BE2C (cell line): ENCODE measurements at places on chromosomes 7 and 10.
A peak's percentile ranks its signal among the peaks of the same experiment; 100 is the strongest.

GRCh38 chr7:91299952-91300775 lies 35.9 kb downstream of the FZD1 start:
- DNase-seq = no peak

- no peak for DNase-seq
Measured at GRCh38 chr10:79188154-79188965, 119.6 kb downstream of the ZMIZ1 start.

DNA sequence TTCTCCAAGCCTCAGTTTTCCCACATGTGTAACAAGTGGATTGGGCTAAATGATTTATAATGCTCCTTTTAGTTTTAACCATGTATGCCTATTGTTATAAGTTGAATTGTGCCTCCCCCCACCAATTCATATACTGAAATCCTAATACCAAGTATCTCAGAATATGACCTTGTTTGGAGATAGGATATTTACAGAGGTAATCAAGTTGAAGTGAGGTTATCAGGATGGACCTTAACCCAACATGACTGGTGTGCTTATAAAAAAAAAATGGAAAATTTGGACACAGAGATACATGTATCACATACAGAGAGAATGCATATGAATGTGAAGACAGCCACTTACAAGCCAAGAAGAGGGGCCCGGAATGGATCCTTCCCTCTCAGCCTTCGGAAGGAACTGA lies 117.9 kb upstream of the HABP2 start:
- DNase-seq = no peak

- DNase-seq = no peak
Measured at GRCh38 chr10:95896071-95896850, 11.5 kb upstream of the CC2D2B start.

DNA sequence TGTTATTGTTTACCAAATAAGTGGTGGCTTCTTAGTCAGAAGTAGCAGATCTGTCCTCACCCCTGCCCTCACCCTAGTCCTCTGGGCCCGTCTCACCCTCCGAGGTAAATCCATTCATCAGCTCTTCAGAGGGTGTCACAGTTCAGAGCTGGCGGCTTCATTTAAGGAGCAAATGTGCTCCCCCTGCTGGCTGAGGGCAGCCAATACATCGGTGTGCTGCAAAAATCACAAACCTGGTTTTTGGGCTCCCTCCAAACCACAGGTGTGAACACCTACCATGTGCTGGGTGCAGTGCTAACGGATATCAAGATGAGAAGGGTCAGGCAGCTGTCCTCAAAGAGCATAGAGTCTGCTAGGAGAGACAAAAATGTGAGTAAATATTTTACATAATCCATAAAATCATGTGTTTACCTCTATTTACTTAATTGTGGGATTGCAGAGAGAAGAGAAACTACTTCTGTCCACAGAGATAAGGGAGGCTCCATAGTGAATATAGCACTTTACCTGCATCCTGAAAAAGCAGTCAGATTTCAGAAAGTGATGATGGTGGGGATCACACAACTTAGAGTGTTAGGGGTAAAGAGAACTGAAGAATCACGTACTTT lies 15.5 kb upstream of the CRTAC1 start:
- peak; percentile 64 for DNase-seq

- peak; percentile 5 for DNase-seq
Measured at GRCh38 chr7:1950452-1951158, 280.5 kb downstream of the ELFN1 start.

DNA sequence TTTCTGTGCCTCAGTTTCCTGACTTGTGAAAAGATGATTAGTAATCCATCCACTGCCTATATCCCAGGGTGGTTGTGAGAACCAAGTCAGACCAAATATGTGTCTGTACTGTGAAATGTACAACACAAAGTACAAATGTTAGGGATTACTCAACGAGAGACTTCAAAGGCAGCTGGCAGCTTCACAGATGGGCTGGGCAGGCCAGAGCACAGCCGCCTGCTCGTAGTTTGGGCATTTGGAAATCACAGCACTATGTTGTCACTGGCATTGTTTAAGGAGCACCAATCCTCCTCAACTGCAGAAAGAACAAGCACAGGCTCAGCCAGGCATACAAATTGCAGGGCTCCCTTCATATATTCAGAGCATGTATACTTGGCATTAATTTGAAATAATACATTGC lies 64.5 kb upstream of the C10orf90 start:
- DNase-seq = no peak

DNA sequence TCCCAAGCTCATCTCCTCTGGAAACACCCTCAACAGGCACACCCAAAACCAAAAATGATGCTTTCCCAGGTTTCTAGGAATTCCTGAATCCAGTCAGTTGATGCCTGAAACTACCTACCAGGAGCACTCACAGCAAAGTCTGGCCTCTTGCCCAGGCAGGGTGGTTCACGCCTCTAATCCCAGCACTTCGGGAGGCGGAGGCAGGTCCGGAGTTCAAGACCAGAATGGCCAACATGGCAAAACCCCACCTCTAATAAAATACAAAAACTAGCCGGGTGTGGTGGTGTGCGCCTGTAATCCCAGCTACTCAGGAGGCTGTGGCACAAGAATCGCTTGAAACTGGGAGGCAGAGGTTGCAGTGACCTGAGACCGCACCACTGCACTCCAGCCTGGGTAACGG lies 1.9 kb downstream of the MAD1L1 start:
- no peak for DNase-seq

- no peak for DNase-seq
Measured at GRCh38 chr7:28767356-28767755, 190.8 kb downstream of the TRIL start.

DNA sequence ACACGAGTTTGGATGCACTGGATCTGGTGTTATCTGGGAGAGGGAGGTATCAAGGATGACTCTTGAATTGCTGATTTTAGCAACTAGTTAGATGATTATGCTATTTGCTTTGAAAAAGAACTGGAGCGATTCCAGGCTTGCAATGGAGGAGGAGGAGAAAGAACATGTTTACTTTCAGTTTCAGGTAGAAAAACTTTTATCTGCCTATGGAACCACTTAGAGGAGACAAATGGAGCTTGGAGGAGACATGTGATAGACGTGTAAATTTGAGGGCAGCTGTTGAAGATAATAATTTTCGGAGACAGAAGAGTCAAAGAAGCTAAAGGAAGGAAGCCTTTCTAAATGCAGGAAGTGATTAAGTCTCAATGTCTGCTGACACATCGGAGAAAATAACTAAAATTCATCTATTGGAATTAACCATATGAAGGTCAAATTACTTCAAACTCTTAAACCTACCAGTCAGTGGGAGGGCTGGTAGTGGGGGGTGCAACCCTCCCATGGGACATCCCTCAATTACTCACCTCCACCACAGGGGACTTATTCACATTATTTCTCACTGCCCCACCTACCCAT lies 56.4 kb upstream of the GNAI1 start:
- no peak for DNase-seq

GRCh38 chr10:61125560-61126170 lies 181.7 kb upstream of the RHOBTB1 start:
- no peak for DNase-seq

DNA sequence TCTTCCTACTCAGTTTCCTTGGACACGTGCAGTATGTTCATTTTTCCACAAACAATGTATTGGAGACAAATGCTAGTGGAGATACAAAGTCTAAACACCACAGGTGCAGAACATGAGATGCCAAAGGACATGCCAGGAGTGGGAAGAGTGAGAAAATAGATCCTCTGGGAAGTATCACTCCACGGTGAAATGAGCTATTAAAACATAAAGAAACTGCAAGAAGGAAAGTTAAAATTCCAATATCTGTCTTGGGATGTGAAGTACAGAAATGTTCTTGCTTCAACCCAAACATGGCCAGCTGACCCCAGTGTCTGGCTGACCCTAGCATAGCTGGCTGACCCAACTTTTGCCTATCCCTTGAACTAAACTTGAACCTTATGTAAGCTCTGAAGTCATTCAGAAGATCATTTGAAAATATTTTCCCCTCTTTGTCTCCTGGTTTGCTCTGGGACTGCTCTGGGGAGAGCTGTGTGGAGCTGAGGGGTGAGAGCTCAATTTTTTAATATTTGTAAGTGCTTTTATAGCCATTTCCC lies 59.5 kb downstream of the FZD1 start:
- DNase-seq = no peak

- DNase-seq = no peak
Measured at GRCh38 chr10:17330501-17330900, 102.5 kb downstream of the VIM start.

- no peak for DNase-seq
Measured at GRCh38 chr7:22612776-22613175, 112.8 kb upstream of the STEAP1B start.

DNA sequence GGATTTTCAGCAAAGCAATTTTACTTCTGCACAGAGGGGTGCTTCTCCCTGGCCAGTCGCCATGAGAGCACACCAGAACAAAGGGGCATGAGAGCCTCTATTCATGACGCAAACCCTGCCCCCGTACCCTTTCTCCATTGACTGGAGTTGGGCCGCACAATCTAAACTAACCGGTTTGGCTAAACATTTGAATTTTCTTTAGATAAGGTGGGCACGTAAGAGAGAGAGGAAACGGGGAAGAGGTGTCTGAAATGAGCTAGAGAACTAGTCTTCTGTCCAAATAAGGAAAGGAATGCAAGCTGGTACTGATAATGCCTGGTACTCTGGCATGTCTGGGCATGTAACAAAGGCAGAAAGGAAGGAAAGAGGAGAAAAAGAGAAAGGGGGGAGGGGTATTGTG lies 13.2 kb upstream of the SCIN start:
- no peak for DNase-seq

GRCh38 chr7:80869106-80869784 lies 49.6 kb downstream of the SEMA3C start:
- no peak for DNase-seq

GRCh38 chr10:47449979-47450378 lies 33.9 kb downstream of the ANXA8 start:
- no peak for DNase-seq

GRCh38 chr10:79400146-79401004 lies 45.0 kb downstream of the ZCCHC24 start:
- peak; percentile 74 for DNase-seq

DNA sequence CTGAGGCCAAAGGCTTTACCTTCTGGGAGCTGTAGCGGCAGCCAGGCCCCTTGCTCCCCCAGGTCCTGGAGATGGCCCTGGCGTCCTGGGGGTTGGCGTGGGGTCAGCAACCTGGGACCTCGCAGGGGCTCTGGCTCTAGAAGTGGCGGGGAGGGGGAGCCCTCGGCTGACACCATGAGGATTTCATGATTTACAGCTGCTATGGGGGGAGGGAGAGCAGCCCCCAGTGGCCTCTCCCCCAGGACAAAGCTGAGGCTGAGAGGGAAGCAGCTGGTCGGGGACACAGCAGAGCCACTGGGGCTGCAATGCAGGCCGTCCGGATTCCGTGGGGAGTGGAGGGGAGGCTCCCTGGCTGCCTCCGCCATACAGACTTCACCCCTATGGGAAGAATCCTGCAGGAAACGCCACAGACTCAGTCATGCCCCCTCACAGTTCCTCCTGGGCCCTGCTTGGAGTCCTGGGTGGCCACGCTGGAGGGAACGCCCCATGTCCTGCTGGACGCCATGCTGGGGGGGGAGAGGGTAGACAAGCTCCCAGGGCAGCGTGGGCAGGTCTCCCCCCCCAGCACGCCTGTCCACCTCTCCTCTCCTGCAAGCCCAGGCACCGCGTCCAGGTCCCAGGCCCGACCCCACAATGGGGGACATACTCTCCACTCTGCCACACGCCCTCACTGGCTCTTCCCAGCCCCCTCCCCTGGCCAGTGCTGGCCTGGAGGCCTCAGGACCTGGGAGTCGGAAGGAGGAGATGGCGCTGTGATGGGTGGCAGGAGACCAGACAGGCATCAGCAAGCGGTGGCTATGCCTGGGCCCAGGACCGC lies 243.6 kb downstream of the ELFN1 start:
- no peak for DNase-seq

GRCh38 chr10:12390733-12391132 lies 41.4 kb downstream of the CAMK1D start:
- no peak for DNase-seq

GRCh38 chr10:117221156-117221711 lies 19.7 kb upstream of the SLC18A2 start:
- peak; percentile 91 for DNase-seq

DNA sequence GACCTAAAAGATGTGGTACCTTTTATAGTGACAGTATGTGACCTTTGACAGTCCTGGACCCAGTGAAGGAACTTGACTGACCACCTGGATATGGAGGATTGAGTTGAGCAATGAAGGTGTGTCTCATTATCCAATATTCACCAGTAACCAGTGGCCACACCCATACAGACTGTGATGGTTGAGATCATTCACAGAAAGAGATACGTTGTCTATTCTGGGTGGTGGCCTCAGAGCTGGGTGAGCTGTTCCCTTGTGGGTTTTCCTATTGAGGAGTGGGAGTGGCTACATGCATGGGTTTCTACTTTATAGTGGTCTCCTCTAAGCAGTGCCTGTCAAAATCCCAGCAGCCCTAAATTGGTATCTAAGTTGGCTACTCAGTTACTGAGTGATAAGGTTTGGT lies 507.4 kb downstream of the SORCS3 start:
- DNase-seq = no peak

DNA sequence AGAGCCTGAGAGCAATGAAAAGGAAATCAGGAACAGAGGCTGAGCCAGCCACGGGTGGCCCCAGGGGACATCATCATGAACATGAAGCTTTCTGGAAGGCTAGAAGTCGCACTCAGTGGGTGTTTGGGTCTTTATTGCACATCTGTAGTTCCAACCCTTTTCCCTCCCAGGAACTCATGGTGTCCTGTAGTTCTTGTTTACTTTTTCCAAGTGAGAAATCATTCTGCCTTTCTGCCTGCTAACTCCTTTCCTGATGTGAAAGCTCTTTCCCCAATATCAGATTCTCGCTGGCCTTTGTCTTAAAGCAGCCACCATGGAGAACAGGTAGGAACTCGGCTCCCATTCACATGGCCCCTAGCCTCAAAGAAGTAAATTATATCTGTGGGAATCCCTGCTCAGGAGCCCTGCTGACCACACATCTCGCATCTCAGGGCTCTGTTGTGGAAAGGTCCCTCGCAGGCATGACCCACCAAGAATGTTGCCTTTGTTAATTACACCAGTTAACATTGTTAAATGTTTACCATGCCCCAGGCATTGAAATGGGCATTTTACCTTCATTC lies 542.7 kb downstream of the TNS3 start:
- DNase-seq = no peak

DNA sequence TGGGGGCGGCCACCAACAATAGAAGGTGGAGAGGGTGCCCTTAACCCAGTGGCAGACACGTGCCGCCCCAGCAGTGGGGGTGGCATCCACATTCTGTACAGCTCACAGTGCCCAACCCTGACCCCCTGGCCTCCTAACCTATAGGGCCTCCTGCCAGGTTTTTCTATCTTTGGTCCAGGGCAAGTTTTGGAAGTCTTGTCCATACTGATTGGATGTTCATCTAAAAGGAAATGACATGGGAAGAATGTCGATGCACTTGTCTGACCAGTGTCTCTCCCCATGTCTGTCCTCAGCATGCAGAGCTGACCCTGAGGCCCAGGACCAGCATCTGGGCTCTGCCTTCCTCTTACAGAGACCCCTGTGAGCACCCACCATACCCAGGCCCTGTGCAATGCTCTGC lies 32.3 kb upstream of the ANTXRL start:
- DNase-seq = no peak

DNA sequence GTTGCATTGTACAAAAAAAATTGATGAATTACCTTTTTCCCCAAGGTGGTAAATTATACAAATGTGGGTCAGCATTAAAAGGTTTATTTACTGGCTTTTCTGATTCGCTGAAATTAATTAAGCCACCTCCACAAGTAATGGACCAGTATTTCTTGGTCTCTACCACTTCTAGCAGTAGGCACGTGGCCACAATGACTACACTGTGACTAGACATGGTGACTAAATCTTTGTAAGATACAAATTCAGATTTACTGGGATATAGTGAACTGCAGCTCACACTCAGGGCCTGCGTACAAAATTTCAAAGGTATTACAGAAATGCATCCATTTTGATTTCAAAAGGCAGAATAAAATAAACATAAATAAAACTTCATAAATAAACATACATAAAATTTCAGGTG lies 10.9 kb downstream of the HPSE2 start:
- DNase-seq = no peak
